ENCODE measurements at places on chromosomes 12 and 14.

DNA sequence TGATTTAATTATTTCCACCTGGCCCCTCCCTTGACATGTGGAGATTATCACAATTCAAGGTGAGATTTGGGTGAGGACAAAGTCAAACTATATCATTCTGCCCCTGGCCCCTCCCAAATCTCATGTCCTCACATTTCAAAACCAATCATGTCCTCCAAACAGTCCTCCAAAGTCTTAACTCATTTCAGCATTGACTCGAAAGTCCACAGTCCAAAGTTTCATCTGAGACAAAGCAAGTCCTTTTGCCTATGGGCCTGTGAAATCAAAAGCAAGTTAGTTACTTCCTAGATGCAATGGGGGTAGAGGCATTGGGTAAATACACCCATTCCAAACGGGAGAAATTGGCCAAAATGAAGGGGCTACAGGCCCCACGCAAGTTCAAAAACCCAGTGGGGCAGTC is 31.1 kb upstream of the SPATA7 start:
- no peak for DNase-seq

GRCh38 chr12:111777345-111778045 is 10.8 kb downstream of the ALDH2 start:
- no peak for DNase-seq

DNA sequence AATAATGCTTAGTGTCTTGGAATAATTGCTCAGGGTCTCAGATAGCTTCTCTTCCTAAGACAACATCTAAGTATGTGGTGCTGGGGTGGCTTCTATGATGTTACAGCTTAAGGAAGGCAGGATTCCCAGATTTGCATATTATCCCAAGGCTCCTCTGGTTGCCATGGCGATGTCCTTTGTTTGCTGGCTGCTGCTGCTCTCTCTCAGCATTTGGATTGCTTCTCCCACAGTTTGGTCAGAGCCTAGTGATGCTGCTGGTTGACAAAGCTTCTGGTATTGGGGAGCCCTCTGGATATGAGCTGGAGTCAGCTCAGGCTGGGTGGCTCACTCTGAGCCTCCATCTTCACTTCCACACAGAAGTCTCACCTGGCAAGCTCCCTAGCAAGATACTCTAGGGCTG is 56.4 kb upstream of the FBXO33 start:
- no peak for DNase-seq

- DNase-seq: no peak
These were observed 7.7 kb upstream of the TRAFD1 start for GRCh38 chr12:112117685-112118084.

DNA sequence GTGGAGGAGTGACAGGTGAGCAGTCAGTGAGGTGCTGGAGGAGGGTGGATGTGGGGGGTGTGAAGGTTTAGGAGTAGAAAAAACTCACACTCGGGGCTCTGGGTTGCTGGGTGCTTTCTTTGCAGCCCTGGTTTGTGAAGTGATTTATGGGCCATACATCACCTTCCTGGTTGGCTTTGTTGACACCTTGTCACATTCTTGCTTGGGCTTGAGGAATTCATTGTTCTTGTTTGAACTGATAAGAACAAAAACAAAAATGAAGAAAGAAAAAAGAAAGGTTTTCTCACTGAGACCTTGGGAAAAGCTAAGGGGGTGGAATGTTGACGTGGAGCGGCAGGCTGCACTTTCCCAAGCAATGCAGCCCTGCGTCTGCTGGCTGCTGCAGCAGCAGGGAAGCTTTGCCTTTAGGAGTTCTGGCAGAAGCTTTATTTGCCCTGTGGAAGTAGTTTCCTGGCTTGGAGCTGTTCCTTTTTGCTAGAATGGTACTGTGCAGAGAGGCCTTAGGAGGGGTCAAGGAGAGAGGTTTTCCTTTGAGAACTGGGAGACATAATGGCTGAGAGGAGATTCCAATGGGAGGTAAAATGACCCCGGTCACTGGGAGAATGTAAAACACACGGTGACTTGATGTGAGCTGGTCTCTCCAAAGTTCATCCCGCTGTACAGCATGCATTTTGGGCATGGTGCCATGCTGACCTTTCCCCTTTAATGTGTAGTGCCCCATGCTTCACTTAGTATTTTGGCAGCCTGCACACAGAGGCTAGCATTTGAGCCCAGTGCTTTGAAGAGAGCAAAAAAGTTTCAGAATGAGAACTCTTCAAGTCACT is 52.8 kb downstream of the HMGA2 start:
- DNase-seq: no peak

GRCh38 chr12:107318806-107319532 is 225.6 kb upstream of the CRY1 start:
- DNase-seq: no peak

GRCh38 chr14:75168586-75169335 is 7.7 kb downstream of the TMED10 start:
- DNase-seq: no peak

- no peak for DNase-seq
These were observed 40.4 kb downstream of the KICS2 start for GRCh38 chr12:64181430-64182291.

DNA sequence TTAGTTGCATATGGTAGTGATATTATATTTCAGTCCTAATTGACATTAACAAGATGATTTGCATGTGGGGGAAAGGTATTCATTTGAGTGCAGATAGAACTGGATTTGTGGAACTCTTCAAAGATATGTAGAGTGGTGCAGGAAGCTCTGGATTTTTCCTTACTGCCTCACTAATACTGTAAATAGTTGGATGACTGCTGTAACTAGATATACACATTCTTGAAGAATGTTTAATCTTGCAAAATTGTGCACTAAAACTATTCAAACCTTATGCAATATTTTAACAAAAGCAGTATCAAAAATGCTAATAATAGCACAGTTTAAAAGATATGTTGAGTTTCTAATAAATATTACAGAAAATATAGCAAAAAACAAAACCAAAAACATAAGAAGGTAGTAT is 43.1 kb upstream of the ATF7IP start:
- no peak for DNase-seq

DNA sequence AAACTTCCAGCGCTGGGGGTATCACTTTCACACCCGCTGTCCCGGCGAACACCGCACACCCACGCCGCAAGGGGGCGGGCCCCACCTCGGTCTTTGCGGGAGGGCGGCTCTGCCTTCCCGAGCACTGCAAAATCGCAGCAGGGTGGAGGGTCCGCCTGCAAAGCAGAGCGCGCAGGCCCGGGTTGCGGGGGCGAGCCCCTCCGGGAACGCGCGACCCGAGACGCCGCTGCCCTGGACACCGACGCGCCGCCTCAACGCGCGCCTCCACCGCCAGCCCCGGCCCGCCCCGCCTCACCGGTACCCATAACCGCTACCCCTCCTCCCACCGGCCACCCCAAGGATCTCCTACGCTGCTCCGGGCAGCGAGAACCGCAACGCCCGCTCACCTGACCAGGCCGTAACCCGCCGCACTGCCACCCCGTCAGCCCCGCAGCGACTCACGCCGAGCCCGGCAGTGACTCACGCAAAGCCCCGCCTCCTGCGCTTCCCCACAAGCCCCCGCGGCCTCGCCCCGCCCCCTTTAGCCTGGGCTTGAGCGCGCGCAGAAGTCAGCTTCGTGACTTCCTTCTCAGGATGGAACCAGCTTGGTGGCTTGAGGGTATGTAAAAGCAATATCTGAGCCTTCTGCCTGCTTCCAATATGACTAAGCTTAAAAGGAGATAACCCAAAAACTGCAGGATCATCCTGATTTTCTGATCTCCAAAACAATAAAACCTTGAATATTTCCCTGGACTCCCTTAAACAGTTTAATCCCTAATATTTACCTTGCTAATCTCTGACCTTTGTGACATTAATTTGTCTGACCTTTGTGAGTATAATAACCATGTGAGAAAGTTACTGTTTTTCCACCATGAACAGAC is at the start of gene RPAP3:
RPAP3 (minus strand) TSS at position 465 of the 860 bp plus-strand sequence. CDS start 3,190 bp downstream, outside the sequence.
- peak; percentile 80 for DNase-seq

DNA sequence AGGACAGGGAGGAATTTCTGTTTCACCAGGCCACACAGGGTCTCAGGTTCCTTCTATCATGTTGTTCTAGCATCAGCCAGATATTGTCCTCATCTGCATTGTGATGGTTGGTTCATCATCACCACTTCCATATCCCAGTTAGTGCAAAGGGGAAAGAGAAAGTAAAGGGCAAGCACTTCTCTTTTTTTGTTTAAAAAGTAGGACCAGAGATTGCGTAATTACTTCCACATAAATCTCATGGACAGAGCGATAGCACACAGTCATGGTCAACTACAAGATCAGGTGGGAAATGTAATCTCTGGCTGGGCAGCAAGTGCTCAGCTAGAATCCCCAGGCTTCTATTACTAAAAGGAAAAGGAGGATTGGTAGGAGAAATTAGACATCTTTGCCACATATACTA is 155.1 kb downstream of the KIF21A start:
- no peak for DNase-seq

GRCh38 chr12:77166696-77167095 is 101.3 kb upstream of the E2F7 start:
- no peak for DNase-seq

- DNase-seq: peak; percentile 12
These were observed 26.6 kb upstream of the KLRB1 start for GRCh38 chr12:9634177-9634803.

GRCh38 chr14:73750531-73750901 is 36.3 kb upstream of the PNMA1 start:
- no peak for DNase-seq

DNA sequence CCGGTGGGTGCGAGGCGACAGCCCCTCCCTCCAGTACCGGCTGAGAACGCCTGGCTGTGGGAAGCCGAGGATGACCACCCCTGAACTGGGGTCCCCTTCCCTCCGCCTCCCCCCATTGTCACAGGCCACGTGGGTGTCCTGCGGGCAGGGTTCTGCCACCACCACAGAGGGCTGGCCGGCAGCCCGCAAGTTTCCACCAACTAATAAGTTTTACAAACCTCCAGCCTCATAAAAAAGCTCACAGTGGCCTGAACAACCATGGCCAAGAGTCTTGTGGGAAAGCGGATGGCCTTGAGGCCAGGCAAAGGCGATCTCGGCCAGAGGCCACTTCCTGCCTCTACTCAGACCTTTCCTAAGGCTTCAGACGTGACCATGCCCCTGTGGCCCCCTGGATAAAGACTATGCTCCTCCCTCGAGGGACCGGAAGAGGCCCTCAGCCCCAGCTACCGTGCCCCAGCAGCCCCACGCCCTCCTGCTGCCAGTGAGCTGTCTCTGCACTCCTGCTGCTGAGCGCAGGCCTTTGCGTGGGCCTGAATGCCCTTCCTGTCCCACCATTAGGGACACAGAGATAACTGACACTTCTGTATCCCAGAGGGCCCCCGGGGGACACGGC is 46.1 kb upstream of the DLK1 start:
- DNase-seq: peak; percentile 68

- no peak for DNase-seq
These were observed 151.1 kb upstream of the TBX3 start for GRCh38 chr12:114835031-114835430.

- DNase-seq: no peak
These were observed 977.9 kb downstream of the TMTC2 start for GRCh38 chr12:83664650-83665049.

GRCh38 chr12:5739917-5740316 is 205.1 kb downstream of the ANO2 start:
- no peak for DNase-seq

GRCh38 chr12:50200552-50201273 is 33.5 kb upstream of the CERS5 start:
- DNase-seq: no peak
